ENCODE measurements at places on chromosomes 7 and 10. TPM values are rescaled to one million over a fixed set of nuclear protein-coding genes. Genes with fewer than 3 reads are reported as not detected.

DNA sequence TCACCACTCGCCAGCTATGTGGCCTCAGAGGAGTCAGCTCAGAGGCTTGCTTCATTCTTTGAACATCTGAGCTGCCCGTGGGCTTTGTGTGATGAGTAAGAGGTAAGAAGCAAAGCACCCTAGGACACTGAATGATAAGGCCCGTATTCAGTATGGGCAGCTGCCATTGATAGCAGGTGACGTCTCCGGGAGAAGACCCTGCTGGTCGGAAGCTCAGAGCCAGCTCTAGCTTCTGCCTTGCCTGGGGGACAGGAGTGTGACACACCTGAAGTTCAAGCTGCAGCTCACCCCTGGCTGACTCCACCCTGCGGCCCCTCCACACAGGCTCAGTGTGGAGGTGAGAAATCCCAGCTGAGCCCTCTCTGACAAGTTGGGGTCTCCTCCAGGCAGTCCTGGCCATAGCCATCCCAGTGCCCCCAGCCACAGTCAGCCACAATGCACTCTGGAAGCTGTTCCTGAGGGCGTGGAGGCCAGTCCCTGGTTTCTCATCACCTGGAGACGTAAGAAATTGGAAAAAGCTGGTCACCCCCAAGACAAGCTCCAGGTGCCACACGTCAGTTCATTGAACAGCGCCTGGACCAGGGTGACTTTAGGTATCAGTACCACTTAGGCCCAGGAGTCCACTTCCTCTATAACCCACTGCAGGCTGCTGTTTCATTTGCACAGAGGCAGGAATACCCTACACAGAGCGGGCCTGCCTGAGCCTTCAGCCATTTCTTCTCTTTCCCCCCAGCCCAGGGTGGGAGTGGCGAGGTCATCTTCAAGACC is 164.9 kb upstream of the RHEB start:
- DNase-seq = no peak

DNA sequence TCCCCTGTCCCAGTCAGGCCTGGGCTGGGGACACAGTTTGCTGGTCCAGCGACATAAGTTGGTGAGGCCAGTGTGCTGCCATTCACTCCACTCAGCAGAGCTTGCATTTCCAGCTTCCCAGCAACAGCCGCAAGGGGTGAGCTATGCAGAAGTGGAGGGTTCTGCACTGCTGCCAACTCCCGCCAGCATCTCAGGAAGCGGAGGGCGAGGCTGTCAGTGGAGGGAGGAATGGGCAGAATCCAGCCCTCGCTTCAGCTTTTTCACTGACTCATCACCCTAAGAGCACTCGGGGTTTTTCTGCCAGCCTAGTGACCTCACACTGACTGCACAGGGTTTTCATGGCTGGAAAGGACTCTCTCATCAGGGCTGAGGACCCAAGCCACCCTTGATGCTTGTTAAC is 625.1 kb upstream of the MKI67 start:
- no peak for DNase-seq

Gene TRIM24
- 12.9 TPM for total RNA-seq

GRCh38 chr7:13047061-13047460 is 359.6 kb downstream of the ARL4A start:
- DNase-seq = no peak

GRCh38 chr10:102670065-102670670 is 25.9 kb downstream of the TRIM8 start:
- no peak for DNase-seq

GRCh38 chr7:84553711-84554110 is 359.1 kb upstream of the SEMA3A start:
- DNase-seq = no peak

DNA sequence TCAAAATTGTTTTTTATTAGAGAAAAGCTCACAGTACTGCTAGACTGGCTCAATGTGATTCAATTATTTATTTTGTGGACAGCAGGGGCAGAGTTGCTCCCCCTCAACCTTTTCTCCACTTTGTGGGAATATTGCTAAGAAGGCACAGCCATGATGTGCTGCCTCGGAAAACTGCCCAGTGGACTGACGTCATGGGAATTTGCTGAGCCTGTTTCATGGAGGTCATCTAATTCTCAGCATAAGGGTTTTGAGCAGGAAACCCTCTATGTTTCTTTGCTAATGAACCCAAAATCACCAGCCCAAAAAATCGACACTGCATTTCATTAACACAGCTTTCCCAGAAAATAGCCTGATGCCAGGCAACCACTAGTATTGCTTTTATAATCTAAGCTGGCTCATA is 228.8 kb upstream of the FAM3C start:
- no peak for DNase-seq

Gene NUTM2E
- total RNA-seq = 0.07 TPM

GRCh38 chr10:30534465-30535144 is 94.9 kb downstream of the LYZL2 start:
- no peak for DNase-seq

Gene FGFBP3
- 0.28 TPM for total RNA-seq

Gene FHIP2A
- total RNA-seq = 19.0 TPM

GRCh38 chr7:30330134-30331111 is 46.0 kb downstream of the ZNRF2 start:
- DNase-seq = no peak

- DNase-seq = no peak
Measured at GRCh38 chr7:18165166-18165565, 137.5 kb upstream of the PRPS1L1 start.

DNA sequence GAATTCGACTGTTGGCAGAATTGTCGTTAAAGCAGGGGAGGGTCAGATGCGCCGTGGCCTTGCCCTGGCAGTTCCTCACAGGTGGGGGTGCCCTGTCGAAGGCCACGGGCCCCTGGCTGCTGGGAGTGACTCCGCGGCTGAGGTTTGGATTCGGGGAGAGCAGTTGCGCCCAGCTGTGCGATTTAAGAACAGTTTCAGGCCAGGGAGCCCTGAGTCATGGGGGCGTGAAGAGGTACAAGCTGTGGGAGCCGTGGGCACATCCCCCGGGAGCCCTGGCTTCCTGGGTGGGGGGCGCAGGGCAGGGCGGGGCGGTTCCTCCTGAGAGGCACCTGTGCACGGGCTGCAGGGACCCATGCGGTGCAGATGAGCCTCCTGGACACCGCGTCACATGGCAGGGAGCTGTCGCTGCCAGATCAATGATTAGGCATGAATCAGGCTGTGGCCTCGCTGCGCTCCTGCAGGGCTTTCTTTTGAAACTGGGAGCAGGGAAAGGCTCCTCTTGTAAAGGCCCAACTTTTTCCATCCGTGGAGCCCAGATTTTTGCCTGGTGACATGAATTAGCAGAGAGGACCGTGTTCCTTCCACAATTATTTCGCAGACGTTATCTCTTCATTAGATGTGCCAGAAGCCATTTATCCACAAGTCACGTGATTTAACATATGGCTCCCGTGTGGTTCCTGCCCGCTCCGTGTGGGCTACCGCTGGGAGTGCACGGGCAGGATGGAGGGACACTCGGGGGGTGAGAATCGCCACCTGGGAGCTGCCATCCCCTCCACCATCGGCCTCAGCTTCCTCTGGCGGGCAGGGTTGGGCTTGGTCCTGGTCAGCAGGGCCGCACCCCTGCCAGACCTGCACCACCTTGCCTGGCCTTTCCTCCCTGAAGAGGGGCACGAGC is 918 bp downstream of the PWWP2B start:
- DNase-seq = no peak

DNA sequence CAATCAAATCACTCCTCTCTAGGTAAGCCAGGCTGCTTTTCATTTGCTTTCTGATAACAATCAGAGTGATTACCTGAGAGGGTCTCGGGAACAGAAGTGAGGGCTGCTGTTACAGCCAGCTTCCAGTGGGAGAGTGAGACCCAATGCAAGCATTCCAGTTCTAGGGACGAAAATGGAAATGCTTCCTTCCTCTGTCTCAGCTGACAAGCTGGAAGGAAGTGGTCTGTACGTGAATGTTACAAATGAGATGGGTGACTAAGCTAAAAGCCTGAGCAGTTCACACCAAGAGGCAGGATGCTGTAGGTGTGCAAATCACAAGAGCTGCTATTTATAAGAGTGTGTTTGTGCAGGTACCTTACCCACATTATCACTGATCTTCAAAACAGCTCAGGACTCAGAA is 772.4 kb downstream of the GRID1 start:
- no peak for DNase-seq

GRCh38 chr10:78405736-78406135 is 372.1 kb downstream of the RPS24 start:
- DNase-seq = no peak

GRCh38 chr10:81817596-81818170 is 57.3 kb upstream of the NRG3 start:
- no peak for DNase-seq

Gene NRG3
- 0.04 TPM for total RNA-seq

DNA sequence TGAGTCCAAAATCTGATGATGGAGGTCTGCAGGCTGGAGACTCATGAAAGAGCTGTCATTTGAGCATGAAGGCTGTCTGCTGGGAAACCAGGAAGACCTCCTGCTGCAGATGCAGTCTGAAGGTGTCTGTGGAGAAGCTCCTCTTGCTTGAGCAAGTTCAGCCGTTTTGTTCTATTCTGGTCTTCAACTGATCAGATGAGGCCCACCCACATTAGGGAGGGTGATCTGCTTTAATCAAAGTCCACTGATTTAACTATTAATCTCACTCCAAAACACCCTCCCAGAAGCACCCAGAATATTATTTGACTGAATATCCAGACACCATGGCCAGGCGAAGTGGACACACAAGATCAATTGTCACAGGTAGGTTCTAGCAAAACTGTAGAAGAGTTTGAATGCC is 116.5 kb downstream of the GATA3 start:
- DNase-seq = no peak

Data from pulmonary artery endothelial cell (primary cell).